ENCODE measurements at places on chromosomes 11 and 22. TPM values are rescaled to one million over a fixed set of nuclear protein-coding genes. Genes with fewer than 3 reads are reported as not detected.

DNA sequence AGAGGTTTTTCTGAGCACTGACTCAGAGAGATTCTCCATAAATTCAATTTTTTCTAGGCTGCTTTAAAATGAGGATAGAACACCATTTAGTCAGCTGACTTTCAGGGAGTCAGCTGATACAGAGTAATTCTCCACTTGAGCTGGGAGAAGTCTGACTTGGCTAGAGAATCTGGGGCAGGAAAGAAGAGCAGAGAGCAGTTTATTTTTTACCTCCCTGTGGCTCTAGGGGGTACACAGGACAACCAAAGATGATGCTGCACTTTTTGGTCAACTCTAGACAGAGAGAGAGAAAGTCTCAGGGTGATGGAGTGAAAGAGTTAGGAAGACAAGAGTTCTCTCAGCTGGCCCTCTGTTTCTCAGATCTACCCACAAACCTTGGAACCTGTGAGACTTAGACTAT lies 67.3 kb upstream of the EED start:
- H3K4me3 ChIP-seq = no peak overlapping the region
- H3K27me3 ChIP-seq = peaks cover 1% of the 10 kb centered on the region
- H3K36me3 ChIP-seq = no peaks in the 10 kb centered on the region
- H3K4me1 ChIP-seq = peaks cover 50% of the 10 kb centered on the region

DNA sequence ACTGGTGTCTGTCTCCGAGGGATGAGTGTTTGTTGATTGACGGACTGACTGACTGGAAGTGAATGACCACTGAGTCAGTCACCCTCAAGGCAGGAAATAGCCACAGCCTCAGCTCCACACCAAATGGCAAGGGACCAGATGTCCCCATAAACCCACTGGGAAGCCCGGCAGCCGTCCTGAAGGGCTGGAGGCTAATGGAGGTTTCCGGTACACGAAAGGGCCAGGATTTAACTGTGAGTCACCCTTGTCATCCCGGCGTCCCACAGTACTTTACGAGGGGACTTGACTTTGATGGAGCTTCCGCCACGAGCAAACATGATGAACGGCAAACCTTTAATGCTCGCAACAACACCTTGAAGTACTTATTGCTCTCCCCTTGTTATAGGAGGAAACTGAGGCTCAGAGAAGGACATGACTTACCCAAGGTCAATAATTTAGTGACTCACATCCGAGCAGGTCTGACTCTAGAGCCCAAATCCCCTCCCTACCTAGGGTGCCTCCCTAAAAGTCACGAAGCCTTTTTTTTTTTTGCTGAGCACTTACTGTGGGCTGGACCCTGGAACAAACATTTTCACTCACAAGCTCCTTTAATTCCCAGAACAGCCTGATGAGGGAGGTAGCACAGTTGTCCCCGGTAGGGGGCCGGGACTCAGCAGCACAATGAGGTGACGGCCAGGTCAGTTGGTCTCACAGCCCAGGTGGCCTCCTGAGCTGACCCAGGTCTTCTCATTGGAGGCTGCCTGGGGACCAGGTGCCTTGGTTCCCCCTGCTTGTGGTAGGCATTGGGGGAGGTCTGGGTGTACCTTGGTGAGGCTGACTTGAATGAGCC lies 25.2 kb upstream of the GCAT start:
- no peaks in the 10 kb centered on the region for H3K36me3 ChIP-seq
- no peak overlapping the region for H3K27ac ChIP-seq
- peaks cover 75% of the 10 kb centered on the region for H3K4me1 ChIP-seq
- no peak overlapping the region for H3K4me3 ChIP-seq

TMEM86A gene
- 0.07 TPM for total RNA-seq

DNA sequence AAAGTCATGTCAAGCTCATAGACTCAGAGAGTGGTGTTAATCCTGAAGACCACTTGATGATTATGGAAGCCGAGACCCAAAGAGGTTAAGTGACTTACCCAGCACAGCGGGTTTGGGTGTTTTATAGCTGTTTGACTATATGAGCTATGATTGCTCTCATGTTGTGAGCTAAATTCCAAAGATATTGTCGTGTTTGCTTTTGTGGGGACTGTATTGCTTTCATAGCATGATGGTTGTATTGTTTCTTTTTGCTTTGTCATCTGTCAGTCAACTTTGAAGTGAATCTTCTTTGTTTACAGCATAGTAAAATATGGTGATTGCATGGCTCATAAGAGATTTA lies 23.7 kb downstream of the NF2 start:
- H3K4me3 ChIP-seq = no peak overlapping the region
- H3K27ac ChIP-seq = no peak overlapping the region
- peaks cover 48% of the 10 kb centered on the region for H3K4me1 ChIP-seq
- H3K27me3 ChIP-seq = no peaks in the 10 kb centered on the region

DNA sequence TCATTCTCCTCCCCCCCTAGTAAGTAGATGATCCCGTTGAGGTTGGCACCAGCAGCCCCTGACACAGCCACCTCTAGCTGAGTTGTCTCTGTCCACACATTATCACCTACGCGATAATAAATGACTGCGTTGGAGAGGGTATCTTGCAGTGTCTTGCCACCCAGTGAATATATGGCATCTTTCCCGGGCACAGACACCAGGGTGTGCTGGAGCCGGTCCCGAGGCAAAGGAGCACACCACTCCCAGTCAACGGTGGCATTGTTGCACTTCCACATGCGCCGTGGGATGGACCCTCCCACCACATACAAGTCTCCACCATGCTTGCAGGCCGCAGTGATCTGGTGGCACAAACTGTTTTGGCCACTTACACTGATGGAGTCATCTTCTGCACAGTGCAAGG lies 5.4 kb downstream of the KBTBD4 start:
- DNase-seq = no peak
- no peaks in the 10 kb centered on the region for H3K27me3 ChIP-seq
- H3K27ac ChIP-seq = no peak overlapping the region
- H3K4me1 ChIP-seq = peaks cover 12% of the 10 kb centered on the region

- no peak for DNase-seq
- H3K27me3 ChIP-seq = peaks cover 27% of the 10 kb centered on the region
- peaks cover 14% of the 10 kb centered on the region for H3K4me1 ChIP-seq
- H3K36me3 ChIP-seq = no peaks in the 10 kb centered on the region
These were observed 1433.8 kb downstream of the BRD1 start for GRCh38 chr22:48393885-48394284.

DNA sequence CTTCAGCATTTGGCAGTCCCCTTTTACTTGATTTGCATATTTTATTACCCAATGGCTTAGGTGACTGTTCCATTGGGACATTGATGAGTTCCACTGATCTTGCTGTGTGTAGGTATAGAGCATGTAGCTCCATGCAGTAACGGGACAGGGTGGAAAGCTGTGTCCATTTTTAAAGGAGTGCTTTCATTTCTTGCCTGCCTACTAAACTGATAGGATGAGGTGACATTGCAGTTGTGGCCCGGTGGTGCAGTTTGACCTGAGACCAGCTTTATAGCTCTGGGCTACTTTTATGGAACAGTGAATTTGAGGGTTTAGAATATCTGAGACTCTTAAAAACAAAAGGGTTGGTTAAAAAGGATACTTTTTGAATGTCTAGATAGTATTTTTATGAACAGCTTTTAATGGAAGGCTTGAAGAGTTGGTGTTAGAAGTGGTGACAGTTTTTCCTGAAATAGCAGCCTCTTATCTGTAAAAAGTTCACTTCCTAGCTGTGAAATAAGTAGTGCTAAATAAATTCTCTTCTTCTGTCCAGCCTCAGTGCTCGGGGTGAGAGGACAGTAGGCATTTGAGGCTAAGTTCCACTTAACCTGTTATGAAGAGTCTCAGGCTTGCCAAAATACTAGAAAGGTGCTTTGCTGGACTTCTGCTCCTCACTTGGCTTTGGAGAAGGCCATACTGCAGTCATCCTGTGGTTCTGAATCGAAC lies 27.0 kb downstream of the NAT10 start:
- no peak overlapping the region for H3K27ac ChIP-seq
- DNase-seq = no peak
- no peaks in the 10 kb centered on the region for H3K27me3 ChIP-seq

GRCh38 chr11:63610604-63611394 lies 3.4 kb downstream of the PLAAT3 start:
- no peak overlapping the region for H3K4me3 ChIP-seq
- H3K27ac ChIP-seq = no peak overlapping the region
- no peaks in the 10 kb centered on the region for H3K36me3 ChIP-seq
- H3K4me1 ChIP-seq = peaks cover 35% of the 10 kb centered on the region
- H3K27me3 ChIP-seq = no peaks in the 10 kb centered on the region
- DNase-seq = no peak

PPFIBP2 gene
- 15.8 TPM for total RNA-seq

MS4A7 gene
- not detected for total RNA-seq

CCDC88B gene
- 4.8 TPM for total RNA-seq

DNA sequence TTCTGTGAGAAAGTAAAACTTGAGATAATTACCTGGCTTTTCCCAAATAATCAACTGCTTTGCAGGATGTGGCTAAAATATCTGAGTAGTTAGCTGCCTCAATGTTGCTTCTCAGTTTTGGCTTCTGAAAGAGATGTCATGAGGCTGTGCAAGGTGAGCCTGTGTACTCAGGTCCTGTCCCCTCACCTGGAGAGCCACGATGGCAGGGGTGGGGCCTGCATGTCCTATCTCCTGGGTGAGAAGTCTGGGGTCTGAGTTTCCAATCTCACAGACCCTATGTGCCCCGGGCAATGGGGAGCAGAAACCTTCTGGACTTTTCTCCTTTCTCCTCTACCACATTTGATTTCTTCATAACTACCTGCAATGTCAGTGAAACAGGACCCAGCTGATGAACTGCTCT lies 338.6 kb upstream of the B3GAT1 start:
- H3K4me1 ChIP-seq = peaks cover 27% of the 10 kb centered on the region
- H3K27ac ChIP-seq = no peak overlapping the region
- H3K4me3 ChIP-seq = no peak overlapping the region
- peaks cover 29% of the 10 kb centered on the region for H3K27me3 ChIP-seq
- DNase-seq = no peak

DNA sequence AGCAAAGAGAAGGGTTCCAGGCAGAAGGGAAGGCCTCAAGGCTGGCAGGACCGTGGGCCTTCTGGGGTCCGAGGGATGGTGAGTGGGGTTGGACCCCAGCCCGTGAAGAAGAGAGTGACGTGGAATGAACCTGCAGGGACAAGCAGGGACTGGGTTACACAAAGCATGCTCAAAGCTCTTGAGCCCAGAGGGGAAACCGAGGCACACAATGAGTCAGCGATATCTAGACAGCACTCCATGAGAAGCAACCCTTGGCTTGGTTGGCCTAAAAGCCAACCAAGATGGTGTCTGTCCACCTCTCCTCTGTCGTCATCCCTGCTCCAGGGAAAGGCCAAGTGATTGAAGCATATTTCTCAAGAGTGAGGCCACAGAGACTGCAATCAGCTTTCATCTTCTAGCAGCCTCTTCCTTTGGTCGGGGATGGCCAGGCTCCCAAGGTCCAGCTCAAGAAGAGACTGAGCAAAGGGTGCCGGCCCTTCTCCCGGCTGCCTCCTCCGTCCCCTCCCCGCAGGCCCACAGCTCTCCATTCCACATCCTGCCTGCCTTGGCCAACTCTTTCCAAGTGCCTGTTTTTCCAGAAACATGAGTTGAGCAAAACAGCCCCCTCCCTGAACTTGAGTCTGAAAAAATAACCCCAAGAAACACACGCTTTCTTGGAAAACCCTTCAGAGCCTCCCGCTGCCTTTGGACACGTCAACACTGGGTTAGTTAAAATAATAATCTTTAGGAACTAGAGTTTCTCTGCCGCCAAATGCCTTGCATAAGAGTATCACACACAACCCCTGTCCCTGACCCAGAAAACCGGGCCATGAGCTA lies 556.6 kb downstream of the MIAT start:
- DNase-seq = no peak
- no peak overlapping the region for H3K27ac ChIP-seq
- H3K36me3 ChIP-seq = no peaks in the 10 kb centered on the region
- H3K27me3 ChIP-seq = peaks cover 3% of the 10 kb centered on the region
- H3K4me1 ChIP-seq = no peaks in the 10 kb centered on the region

LARGE1 gene
- 10.2 TPM for total RNA-seq

LRRC55 gene
- not detected for total RNA-seq

GRCh38 chr11:96464700-96465307 lies 75.0 kb downstream of the JRKL start:
- H3K4me3 ChIP-seq = no peak overlapping the region
- peak; percentile 68 for DNase-seq
- no peak overlapping the region for H3K27ac ChIP-seq
- no peaks in the 10 kb centered on the region for H3K27me3 ChIP-seq

PATL1 gene
- total RNA-seq = 12.9 TPM

DNA sequence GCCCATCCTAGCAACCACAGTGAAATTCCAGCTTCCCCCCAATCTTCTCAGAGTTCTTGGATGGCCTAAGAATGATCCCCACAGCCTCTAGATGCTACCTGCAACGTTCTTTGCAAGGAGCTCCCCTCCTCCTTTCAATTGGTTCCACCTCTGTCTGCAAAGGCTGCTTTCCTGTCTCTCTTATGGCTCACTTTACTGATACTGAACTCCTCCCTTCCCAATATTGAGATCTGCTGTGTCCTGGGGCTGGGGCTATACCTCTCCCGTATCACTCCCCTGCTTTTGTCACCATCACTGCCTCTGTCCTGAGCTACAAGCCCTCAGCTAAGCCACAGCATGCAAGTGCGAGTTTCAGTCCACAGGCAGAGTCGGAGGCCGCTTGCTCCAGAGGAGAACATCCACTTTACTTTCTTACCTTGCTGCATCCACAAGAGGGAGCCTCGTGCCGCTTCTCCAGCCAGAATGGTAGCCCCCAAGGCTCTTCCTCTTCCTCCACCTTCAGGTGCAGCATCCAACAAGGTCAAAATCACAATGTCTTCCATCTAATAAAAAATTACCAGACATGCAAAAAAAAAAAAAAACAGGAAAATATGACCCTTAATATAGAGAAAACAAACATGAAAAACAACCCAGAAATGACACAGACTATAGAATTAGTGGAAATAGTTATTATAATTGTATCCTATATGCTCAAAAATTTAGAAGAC lies 48.6 kb upstream of the TMEM45B start:
- peak; percentile 52 for DNase-seq
- peak overlapping the region; percentile 29 for H3K4me3 ChIP-seq
- H3K4me1 ChIP-seq = peaks cover 36% of the 10 kb centered on the region
- H3K36me3 ChIP-seq = no peaks in the 10 kb centered on the region

CD3E gene
- not detected for total RNA-seq

GRCh38 chr22:25754527-25755202 lies 12.7 kb downstream of the MYO18B start:
- H3K36me3 ChIP-seq = no peaks in the 10 kb centered on the region
- H3K27me3 ChIP-seq = no peaks in the 10 kb centered on the region
- H3K4me1 ChIP-seq = peaks cover 15% of the 10 kb centered on the region
- H3K4me3 ChIP-seq = no peak overlapping the region

All from HepG2 (cell line).